NCI-H1417 (cell line): ENCODE measurements at places on chromosomes 13 and 19.

- peak; percentile 29 for DNase-seq
Observed at GRCh38 chr19:14505488-14506239, 9.7 kb upstream of the GIPC1 start.

DNA sequence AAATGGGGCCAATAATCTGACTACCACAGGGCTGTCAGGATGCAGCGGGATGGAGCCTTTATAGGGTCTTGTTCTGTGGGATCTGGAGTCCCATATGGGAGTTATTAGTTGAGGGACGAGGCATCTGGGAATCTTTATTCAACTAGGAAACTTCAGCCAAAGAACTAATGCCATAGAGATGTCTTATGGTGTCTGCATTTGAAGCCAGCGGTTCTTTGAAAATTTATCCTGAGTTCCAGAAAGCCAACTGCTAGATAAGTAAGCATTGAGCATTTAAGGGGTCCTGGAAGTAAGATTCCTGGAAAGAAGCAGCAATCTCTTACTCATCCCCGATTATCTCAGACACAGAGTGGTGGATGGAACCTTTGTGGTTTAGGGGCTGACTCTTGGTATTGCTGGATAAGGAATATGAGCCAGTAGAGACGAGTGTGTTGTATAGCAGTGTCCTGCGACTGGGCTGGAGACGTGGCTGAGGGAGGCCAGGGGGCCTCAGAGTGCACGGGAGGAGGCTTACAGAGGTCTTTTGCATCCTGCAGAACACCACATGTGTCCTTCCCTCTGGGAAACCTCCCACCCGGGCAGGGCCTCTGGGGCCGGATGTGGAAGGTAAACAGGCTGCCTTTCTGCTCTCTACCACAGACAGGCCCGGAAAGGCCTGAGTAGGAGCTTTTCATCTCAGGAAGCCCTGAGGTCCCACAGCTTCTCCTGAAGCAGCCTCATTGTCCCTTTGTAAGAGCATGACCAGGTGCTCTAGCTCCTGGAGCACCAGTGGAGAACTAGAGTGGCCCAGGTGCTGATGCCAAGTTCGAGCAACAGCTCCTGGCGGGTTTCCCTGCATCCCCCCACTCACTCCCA lies 28.8 kb downstream of the ACTN4 start:
- DNase-seq, result no peak

DNA sequence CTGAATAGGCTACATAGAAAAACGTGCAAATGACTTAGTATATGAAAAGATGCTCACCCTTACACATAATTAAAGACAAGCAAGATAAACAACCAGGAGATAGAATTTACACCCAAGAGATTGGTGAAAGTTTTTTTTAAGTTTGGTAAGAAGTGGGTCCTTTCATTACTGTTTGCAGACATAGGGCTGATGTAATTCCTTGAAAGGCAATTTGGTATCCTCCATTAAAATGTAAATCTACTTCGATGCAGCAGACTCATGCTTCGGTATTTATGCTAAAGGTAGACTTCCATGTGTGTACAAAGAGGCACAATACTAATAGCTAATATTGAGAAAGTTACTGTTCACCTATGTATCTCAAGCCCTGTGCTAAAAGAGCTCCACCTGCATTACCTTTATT lies 33.5 kb downstream of the CNMD start:
- DNase-seq, result no peak

DNA sequence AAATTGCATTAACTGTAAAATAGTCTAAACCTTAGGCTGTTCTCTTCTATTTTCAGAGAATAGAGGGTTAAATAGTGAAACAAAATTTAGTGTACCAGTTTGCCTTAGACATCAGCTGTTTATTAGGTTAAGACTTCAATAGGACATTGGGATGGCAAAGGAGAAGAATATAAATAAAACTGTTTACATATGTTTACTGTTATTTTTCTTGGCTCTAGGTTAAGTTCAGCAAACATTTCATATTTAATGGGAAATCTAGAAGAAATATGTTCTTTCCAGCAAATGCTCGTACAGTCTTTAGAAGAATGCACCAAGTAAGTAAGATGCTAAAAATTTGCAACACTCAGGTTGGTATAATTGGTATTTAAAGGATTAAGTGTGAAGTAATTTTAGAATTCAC lies 76.5 kb upstream of the TEX29 start:
- DNase-seq, result no peak

DNA sequence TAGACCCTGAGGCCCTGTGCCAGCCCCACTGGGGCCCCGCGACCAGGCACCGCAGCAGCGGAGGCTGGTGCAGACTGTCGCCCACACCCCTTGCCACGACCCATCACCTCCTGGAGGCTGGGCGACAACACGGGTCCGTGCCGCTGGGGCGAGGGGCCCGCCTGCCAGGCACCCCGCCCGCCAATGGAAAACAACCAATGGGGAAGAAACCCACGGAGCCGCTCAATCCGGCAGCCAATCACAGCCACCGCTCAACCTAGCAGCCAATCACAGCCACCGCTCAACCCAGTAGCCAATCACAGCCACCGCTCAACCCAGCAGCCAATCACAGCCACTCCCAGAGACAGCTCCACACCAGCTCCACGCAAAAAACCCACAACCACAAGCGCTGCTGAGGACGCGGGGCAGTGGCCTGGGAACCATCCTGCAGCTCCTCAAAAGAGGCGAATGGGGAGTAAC lies 29.7 kb downstream of the GPX4 start:
- DNase-seq, result no peak

- DNase-seq, result no peak
Observed at GRCh38 chr13:38766799-38767198, 79.9 kb downstream of the FREM2 start.

GRCh38 chr13:95382916-95383315 lies 81.7 kb upstream of the ABCC4 start:
- no peak for DNase-seq

DNA sequence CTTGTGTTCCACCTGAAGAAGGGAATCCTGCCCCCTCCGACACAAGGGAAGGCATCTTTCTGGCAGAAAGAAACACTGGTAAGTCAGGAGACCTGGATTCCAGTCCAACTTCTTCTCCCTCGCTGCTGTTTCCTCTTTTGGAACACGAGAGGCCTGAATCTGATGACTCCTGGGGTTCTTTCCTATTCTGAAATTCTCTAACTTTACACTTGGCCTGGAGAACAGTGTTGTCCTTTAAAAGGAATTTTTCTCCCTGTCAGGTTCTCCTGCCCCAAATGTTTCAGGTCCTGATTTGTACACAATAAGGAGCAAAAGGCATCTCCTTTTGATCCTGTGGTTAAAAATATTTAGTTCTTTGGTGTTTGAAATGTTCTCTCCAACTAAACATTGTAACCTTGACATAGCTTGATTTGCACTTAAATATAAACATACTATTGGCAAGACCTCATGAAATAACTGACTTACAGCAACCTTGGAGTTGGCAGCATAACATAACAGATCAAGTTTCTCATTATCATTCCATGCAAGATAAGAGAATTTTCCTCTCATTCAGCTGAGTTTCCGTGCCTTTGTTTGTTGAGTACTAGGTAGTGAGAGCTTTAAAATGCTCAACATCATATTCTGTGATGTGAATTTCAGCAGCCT lies 244.8 kb downstream of the COG6 start:
- no peak for DNase-seq

- no peak for DNase-seq
Observed at GRCh38 chr19:961866-962620, 22.1 kb upstream of the WDR18 start.

GRCh38 chr19:14114854-14115253 lies 2.7 kb downstream of the PRKACA start:
- DNase-seq, result no peak

GRCh38 chr19:34732612-34733211 lies 1.3 kb upstream of the ZNF181 start:
- no peak for DNase-seq

- no peak for DNase-seq
Observed at GRCh38 chr19:54435551-54436016, 13.4 kb upstream of the LENG8 start.

DNA sequence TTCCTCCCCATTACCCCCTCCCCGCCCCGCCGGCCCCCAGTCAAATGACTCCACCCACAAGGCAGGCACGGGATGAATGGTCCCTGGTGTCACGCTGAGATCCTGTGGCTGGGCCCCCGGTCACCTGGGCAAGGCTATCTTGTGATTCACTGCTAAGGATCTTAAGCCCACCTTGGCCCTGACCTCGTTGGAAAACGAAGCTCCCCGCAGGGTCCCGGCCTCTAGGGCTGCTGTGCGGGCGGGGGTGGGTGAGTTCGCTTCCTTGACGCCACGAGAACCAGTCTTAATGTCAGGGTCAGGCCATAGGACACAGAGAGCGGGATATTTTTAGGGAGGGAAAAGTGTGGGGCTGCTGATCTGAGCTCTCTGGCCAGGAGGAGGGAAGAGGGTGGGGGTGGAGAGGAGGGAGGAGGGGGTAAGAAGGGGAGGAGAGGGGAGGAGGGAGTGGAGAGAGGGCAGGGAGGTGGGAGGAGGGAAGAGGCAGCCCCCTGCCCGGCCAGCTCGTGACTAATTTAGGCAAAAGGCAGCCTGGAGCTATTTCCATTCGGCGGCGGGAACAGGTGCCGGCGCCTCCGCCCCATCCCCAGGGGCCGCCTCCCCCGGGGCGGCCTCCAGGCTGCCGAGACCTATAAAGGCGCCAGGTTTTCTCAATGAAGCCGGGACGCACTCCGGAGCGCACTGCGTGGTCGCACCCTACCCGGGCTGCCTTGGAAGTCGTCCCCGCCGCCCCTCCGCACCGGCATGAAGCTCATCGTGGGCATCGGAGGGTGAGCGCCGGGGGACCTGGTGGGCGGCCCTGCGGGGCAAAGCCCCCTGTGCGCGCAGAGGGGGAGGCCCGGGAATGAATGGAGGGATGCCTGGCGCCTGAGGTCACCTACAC lies at the start of gene NMRK2:
Gene NMRK2 (plus strand): TSS at position 139 of the 880 bp plus-strand sequence. CDS start 603 bp downstream, at position 742.
- DNase-seq, result no peak

DNA sequence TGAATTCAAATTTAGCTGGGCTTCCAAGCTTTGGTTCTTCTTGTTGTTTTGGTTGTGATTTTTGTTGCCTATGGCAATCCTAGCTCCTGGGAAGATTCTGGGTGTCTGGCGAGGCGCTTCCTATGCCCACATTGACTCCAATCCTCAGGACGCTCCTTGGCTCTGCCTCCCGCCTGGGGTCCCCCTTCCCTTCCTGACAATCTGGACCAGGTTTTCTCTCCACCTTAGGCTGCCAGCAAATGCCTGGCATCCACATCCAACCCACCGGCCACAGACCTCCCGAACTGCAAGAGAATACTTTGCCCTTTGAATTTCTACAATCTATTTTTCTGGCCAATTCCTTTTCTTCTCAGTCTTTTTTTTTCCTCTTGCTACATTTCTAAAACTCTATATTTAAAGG lies 186.9 kb upstream of the UBL3 start:
- no peak for DNase-seq

- DNase-seq, result peak; percentile 65
Observed at GRCh38 chr19:10864538-10864899, 6.8 kb upstream of the CARM1 start.

DNA sequence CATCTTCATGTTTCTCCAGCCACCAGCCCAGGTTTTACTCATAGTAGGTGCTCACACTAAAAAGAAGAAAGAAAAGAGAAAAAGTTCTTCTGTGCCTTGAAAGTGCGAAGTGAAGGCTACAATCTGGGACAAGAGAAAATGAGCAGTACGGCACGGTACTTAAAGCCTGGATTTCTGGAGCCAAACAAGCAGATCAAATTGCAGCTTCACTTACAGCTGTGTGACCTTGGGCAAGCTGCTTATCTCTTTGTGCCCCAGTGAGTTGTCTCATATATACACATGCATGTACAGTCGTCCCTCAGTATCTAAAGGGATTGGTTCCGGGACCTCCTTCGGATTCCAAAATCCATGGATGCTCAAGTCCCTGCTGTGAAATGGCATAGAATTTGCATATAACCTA lies 41.8 kb downstream of the GSX1 start:
- no peak for DNase-seq

DNA sequence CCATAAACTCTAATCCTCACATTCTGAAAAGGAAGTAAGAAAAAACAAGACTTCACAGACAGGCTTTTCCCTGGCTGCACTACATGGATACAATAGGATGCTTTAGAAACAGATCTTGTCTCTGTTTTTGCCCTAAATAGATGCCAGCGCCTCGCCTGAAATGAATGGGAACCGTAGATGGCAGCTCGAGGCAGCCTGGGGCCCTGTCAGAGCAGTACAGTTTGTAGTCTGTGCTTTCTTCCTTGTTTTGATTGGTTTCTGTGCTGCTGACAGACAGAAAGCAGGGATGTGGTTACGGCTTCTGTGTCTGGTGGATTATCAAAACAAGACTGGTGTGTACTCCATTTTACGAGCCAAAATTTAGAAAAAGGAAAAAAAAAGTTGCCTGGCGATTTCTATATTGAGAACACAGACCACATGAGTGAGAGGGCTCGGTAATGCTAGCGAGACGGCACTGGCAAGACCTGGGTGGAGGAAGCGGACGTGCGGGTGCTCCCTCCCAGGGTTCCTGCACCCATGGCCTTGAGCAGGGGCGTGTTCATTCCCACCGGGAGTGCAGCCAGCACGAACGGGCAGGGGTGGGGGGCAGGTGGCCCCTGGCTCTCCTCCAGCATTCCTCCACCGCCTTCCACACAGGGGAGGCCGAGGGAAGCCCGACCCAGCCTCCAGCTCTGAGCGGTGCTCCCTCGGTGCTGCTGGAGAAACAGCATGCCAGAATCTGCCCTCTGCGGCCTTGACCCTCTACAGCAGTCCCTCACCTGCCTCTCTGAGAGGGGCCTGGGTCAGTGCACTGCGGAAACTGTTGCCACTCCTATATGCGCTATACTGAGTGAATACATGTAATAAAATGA lies 37.6 kb upstream of the C1QTNF9 start:
- DNase-seq, result no peak

DNA sequence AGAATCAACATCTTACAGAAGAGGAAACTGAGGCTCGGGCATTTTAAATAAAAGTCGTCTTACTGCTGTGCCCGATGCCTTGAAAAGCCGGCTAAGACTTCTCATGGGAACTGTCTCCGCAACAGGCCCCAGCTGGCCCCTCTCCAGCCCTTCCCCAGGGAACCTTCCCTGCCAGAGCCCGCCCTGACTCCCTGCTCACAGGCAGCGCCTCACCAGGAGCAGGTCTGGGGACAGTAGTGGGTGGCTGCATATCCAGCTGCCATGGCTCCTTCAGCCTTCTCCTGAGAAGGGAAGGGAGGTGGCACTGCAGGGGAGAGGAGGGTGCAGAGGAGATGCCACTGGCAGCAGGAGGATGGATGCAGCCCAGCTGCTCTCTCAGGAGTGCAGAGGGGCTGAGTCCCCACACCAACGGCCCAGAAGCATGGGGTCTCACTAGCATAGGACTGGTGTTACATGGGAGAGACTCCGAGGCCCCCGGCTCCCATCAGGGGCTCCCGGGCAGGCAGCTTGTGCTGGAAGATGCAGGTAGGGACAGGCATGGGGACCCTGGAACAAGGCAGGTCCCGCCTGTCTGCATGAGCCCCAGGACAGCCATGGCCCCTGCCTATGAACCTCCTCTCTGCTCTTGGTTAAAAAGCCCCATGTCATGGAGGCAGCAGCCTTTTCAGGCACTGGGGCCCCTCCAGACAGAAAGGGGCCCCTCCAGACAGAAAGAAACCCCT lies 216.4 kb upstream of the SGCG start:
- DNase-seq, result no peak

GRCh38 chr19:14943601-14944000 lies 2.3 kb downstream of the OR7C2 start:
- DNase-seq, result no peak

- DNase-seq, result no peak
Observed at GRCh38 chr13:98622931-98623331, 46.0 kb upstream of the STK24 start.

- DNase-seq, result no peak
Observed at GRCh38 chr13:84658491-84659358, 776.5 kb upstream of the SLITRK1 start.

GRCh38 chr13:99392470-99393135 lies 85.4 kb upstream of the GPR183 start:
- DNase-seq, result no peak
